ENCODE measurements at places on chromosomes 11 and 22.
A peak's percentile ranks its signal among the peaks of the same experiment; 100 is the strongest.

DNA sequence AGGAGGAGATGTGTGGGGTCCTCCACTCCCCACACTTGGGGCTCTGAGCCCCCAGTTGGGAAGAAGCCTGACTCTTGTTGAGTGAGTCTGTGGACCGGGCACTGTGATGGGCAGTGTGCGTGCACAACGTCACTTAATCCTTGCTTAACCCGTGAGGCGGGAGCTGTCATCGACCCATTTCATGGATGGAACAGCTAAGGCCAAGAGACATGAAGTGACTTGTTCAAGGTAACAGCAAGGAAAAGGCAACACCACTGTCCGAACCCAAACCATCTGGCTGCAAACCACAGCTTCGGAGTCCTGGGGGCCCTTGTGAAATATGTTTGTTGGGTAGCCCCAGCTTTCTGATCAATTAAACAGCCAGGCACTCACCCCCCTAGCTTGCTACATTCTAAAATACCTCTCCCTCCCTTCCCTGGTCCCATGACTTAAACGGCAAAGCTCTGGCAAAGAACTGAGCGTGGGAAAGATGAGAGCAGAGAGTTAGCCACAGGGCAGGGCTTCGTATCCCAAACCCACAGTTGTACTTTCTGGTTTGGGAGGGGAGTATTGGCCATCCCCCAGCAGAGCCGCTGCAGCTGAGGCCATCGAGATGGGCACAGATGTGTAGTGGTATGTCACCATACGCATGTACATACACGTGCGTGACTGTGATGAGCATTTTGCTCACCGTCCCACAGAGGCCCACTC, 26.3 kb downstream of the FADS2 start:
- DNase-seq: no peak

DNA sequence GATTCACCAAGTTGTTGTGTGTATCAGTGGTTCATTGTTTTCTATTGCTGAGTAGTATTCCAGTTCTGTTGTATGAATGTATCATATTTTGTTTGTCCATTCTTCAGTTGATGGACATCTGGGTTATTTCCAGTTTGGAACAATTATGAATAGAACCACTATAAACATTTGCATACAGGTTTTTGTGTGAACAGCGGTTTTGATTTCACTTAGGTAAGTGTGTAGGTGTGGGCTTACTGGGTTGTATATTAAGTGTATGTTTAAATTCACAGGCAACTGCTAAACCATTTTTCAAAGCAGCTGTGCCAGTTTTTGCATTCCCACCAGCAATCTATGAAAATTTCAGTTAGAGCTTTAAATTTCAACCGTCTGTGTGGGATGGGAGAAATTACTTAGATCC, 217.8 kb downstream of the NELL1 start:
- no peak for DNase-seq

GRCh38 chr11:66330931-66331330, 5.3 kb downstream of the RIN1 start:
- no peak for DNase-seq

DNA sequence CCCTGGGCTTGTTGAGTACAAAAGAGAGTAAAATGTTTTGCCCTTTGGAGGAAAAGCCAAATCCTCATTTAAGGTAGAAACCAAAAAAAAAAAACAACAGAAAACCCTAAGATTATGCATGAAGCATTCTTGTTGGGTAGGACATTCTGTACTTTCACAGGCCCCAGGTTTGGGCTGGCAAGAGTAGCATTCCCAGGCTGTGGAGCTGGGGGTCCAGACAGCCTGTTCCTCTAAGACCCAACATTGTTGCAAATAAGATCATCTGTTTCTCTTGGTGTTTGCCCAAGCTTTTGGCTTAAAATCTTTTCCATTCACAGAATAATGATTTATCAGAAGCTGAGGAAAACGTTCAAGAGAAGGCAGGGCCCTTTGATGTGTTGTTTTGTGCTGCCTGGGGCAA, 123.8 kb downstream of the MICAL2 start:
- DNase-seq: no peak

DNA sequence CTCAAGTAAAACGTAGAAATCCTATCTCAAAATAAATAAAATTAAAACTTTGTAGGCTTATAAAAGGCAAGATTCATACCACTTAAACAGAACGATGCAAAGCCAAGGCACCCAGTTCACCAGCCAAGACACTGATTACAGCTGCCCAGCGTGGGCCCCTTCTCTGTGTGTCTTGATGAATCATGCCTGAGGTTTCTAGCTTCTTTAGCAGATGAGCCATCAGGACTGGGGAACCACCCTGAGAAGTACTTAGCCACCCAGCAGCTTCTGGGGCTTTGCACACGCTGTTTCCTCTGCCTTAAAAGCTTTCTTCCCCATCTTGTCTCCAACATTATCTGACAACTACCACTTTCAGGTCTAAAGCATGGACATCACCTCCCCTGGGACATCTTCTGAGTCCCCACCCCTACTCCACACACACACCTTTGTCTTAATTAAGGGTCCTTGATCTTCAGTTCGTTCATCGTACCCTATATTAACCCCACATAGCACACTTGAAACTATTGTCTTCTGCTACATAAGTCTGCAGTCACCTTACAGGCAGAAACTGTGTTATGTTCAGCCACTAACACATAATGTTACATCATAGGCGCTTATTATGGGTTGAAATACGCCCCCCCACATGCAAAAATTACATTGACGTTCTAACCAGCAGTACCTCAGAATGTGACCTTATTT, 8.7 kb upstream of the LAYN start:
- peak; percentile 77 for DNase-seq

GRCh38 chr11:65559535-65559934, 1.4 kb upstream of the LTBP3 start:
- no peak for DNase-seq

DNA sequence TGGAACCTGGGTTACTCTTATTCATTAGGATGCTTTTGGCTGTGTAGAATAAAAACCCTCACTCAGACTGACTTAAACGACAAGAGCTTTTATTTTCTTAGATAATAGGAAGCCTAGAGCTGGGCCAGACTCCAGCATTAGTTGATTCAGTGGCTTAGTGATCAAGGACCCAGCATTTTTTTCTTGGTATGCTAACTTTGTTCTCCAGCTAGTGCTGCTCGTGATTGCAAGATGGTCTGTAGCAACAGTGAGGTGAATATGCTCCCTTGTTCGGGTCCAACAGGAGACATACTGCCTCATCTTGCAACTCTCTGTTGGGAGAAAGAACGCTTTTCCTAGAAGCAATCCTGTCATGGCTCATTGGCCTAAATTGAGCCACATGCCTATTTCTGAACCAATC, 33.4 kb downstream of the INSC start:
- no peak for DNase-seq

- no peak for DNase-seq
Observed at GRCh38 chr11:96311120-96311568, 31.9 kb downstream of the MAML2 start.

- no peak for DNase-seq
Observed at GRCh38 chr22:48276994-48277867, 1514.8 kb downstream of the TBC1D22A start.

GRCh38 chr22:50317178-50317577, 9.6 kb downstream of the DENND6B start:
- no peak for DNase-seq

DNA sequence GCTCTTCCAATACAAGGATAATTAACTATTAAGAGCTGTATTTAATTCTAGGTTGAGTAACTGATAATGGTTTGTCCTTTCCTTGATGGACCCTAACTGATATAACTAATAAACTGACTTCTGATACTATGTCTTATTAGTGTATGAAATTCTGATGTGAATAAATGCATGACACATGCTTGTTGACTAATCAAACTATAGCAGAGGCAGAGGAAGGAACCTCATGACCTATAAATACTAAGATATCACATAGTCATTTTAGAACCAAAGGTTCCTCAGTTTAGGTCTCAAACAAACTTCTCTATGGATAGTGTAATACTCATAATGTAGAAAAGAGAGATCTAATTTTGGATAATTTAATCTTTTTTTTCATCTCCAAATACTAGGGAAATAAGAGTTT, 4.8 kb upstream of the HBD start:
- no peak for DNase-seq

GRCh38 chr11:130403967-130404366, 24.4 kb downstream of the ADAMTS8 start:
- DNase-seq: no peak

DNA sequence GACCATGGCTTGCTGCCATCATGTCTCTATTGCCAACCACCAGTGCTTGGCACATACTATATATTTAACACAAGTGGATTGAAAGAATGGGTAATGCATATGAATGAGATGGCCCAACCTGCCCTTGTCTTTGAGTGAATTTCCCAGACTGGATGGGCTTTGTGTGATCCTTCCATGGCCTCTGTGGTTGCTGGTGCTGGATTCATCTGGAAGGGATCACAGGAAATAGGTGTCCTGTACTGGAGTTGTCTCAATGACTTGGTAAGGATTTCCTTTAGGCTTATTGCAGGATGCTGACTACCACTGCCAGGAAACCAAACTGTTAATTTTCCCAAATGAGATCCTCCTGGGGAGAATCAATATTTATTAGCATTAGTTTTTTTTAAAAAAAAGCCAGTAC, 328.6 kb downstream of the TMEM135 start:
- no peak for DNase-seq

- DNase-seq: no peak
Observed at GRCh38 chr11:94519478-94520084, 7.3 kb downstream of the C11orf97 start.

DNA sequence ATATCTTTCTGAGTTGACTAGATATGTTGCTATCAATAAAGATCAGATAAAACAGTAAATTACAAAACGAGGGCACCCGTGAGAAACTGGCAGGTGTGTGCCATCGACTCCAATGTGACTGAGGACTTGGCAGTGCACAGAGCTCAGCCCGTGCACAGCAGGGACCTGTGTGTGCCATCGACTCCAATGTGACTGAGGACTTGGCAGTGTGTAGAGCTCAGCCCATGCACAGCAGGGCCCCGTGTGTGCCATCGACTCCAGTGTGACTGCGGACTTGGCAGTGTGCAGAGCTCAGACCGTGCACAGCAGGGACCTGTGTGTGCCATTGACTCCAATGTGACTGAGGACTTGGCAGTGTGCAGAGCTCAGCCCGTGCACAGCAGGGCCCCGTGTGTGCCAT, 347.2 kb upstream of the B3GAT1 start:
- DNase-seq: no peak

DNA sequence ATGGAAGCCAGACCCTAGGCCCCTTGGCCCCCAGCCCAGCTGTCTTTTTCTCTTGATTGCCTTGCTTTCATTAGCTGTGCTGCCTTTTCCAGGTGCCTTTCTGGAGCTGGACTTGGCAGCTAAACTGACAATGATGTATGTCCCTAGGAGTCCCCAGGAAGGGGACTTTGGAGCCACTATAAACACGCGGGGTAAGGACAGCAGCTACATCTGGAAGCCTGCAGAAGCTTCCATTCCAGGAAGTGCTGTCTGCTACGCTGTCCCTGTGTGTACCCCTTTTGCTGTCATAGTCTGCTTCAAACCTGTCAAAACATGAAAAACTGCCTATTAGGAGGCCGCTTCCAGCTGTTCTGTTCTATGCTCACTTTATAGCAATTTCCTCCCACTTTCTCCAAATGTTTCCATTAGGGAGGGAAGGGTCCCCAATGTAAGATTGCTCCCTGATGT, 153.3 kb upstream of the RAG2 start:
- no peak for DNase-seq

GRCh38 chr11:59544869-59545178, 33.5 kb downstream of the OR4D9 start:
- DNase-seq: no peak

GRCh38 chr11:130063451-130063850, 6.2 kb upstream of the APLP2 start:
- no peak for DNase-seq

- DNase-seq: no peak
Observed at GRCh38 chr11:11977206-11977938, 31.1 kb downstream of the DKK3 start.

DNA sequence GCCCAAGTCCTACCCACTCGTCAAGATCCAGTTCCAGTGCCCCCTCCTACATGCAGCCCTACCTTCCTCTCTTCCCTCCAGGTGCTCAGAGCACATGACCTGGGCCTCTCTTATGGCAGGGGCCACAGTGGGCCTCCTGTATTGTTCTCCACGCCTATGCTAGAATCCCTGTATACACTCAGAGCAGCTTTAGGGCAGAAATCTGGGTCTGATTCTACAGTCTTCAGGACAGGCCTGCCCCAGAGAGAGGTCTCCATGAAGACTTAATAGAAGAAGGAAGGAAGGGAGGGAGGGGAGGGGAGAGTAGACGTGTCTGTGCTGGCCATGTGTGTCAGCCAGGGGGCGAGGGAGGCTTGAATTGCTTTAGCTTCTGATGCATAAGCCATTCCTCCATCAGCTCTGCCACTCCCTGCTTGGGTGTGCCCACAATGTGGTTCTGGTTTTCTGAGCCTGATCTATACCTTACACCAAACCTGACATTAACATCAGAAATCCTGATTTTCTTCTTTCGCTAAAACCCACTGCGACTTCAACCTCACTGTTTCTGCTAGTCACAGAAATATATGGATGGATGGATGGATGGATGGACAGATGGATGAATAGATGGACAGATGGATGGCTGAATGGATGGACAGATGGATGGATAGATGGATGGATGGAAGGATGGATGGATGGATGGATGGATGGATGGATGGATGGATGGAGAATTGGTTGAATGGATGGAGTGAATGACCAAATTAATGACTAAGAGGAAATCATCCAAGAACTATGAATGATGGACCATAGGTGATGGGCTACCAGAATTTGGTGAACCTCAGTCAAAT, 56.6 kb upstream of the PRDM11 start:
- DNase-seq: no peak

- no peak for DNase-seq
Observed at GRCh38 chr11:121696177-121696871, 243.6 kb upstream of the SORL1-AS1 start.

GRCh38 chr11:65096926-65097325, 912 bp downstream of the VPS51 start:
- no peak for DNase-seq

- no peak for DNase-seq
Observed at GRCh38 chr11:87213444-87213843, 175.7 kb downstream of the TMEM135 start.

GRCh38 chr11:134393638-134394037, 18.4 kb downstream of the B3GAT1 start:
- DNase-seq: no peak

GRCh38 chr11:76802621-76803020, 19.5 kb downstream of the TSKU start:
- DNase-seq: peak; percentile 19

GRCh38 chr11:40388097-40388818, 1071.2 kb downstream of the LRRC4C start:
- DNase-seq: no peak

- no peak for DNase-seq
Observed at GRCh38 chr11:44564670-44565210, 723 bp upstream of the CD82 start.

GRCh38 chr11:86415026-86415425, 40.3 kb downstream of the CCDC81 start:
- no peak for DNase-seq

DNA sequence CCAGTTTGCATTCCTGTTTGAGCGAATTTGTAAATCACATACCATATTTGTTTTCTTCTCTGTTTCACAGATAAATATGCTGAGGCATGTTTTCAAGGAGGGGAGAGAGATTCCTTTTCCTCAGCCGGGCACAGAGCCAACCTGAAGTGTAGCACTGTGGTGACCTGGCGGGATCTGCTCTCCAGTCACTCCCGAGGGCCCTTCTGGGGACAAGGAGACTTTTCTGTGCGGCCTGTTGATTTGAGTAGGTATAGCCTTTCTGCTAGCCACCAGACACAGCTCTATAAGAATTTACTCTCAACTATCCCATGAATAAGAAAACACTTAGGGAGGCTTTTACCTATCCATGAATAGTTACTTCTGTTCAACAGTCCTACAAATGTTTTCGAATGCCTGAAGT, 63.5 kb upstream of the FDX1 start:
- DNase-seq: no peak

GRCh38 chr11:48154151-48154550, 62.5 kb upstream of the OR4B1 start:
- DNase-seq: no peak
